ENCODE measurements at places on chromosomes 11 and 22. TPM values are rescaled to one million over a fixed set of nuclear protein-coding genes. Genes with fewer than 3 reads are reported as not detected.

Gene C22orf39
- 29.5 TPM for total RNA-seq

GRCh38 chr11:78961247-78961646, 386.6 kb upstream of the NARS2 start:
- peak; percentile 57 for DNase-seq
- H3K27me3 ChIP-seq: no peaks in the 10 kb centered on the region
- H3K4me1 ChIP-seq: peaks cover 14% of the 10 kb centered on the region
- H3K27ac ChIP-seq: no peak overlapping the region
- no peak overlapping the region for H3K4me3 ChIP-seq

GRCh38 chr11:80860632-80861031, 1419.8 kb upstream of the TENM4 start:
- H3K36me3 ChIP-seq: no peaks in the 10 kb centered on the region
- no peaks in the 10 kb centered on the region for H3K27me3 ChIP-seq
- H3K27ac ChIP-seq: no peak overlapping the region
- no peaks in the 10 kb centered on the region for H3K4me1 ChIP-seq
- DNase-seq: no peak

DNA sequence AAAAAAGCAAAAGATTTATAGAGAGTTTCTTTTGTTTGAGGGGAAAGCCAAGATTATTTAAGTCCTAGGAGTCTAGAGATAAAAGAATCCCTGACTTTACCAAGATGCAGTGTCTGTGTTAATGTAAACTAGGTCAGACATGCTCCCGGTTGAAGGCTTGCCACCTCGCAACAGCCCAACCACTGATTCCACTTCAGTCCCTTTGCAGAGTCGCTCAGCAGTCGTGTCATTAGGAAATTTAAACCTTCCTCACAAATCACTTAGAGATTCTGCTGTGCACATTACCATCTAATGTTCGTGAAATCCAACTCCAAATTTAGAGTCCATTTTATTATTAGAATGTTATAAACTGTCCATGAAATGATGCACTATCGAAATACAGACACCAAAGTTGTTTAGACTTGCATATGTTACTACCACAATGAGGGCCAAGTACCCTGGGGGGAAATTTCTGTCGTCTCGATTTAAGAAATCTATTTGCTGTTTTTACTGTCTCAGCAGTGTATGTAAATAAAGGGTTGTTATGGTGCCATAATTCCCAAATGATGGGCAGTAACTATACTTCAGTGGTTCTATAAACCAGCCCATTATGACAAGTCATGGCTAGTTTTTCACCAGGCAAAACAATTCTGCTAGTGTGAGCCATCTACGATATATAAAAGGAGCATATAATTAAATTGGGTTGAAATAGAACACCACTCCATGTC, 101.4 kb upstream of the MTNR1B start:
- peak; percentile 59 for DNase-seq
- peaks cover 9% of the 10 kb centered on the region for H3K4me1 ChIP-seq
- H3K4me3 ChIP-seq: no peak overlapping the region
- H3K27ac ChIP-seq: peak overlapping the region; percentile 9
- no peaks in the 10 kb centered on the region for H3K36me3 ChIP-seq
- no peaks in the 10 kb centered on the region for H3K27me3 ChIP-seq

Gene CFAP300
- 1.5 TPM for total RNA-seq

DNA sequence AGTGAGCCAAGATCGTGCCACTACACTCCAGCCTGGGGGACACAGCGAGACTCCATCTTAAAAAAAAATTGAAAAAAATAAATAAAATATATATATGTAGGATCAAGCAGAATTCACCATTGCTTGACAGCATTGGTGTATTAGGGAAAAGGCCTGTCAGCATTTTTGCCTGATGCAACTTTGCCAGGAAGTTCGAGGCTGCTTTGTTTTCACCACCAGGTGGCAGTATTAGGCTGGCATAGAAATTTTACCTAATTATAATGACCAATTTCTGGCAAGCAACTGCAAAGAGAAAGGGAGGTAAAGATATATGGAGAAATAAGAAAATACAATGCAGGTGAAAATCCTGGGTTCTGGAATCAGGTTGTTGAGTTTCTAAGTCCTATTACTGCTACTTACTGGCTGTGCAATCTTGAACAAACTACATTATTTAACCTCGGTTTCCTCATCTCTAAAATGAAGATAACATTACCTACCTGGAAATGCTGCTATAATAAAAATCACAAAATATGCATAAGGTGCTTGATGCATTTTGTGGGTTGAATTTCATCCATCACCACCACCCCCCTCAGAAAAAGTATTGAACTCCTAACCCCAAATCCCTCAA, 24.7 kb downstream of the LAYN start:
- peak; percentile 83 for DNase-seq
- no peaks in the 10 kb centered on the region for H3K36me3 ChIP-seq

Gene BTBD18
- total RNA-seq: not detected

Gene SCN3B
- total RNA-seq: 1.6 TPM

- H3K27ac ChIP-seq: no peak overlapping the region
- no peaks in the 10 kb centered on the region for H3K27me3 ChIP-seq
- H3K4me3 ChIP-seq: no peak overlapping the region
- no peaks in the 10 kb centered on the region for H3K36me3 ChIP-seq
- no peak for DNase-seq
Measured at GRCh38 chr11:14184028-14184940, 174.7 kb downstream of the RRAS2 start.
